ENCODE measurements at places on chromosomes 1 and 21.

- no peak for DNase-seq
Measured at GRCh38 chr1:226823643-226824042, 46.8 kb upstream of the PSEN2 start.

DNA sequence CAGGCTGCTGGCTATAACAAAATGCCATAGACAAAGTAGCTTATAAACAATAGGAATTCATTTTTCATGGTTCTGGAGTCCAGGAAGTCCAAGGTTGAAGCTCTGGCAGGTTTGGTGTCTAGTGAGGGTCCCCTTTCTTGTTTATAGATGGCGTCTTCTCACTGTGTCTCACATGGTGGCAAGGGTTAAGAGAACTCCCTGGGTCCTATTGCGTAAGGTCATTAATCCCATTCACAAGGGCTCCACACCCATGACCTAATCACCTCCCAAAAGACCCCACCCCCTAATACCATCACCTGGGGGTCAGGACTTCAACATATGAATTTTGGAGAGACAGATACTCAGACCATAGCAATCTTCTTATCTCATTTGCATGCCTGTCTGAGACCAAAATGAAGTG lies 108.9 kb upstream of the USP25 start:
- DNase-seq: no peak

DNA sequence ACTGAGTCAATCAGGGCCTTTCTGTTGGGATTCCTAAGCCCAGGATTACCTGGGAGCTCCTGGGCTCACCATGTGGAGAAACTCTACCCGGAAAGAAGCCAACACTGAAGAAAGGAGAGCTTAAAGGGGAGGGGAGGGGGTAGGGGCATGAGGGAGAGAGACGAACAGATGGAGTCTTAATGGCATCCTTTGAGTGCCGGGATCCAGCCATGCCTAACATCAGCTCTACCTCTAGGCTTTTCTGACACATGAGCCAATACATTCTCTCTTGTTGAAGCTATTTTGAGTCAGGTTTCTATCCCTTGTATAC lies 75.0 kb downstream of the NPHP4 start:
- DNase-seq: no peak

GRCh38 chr1:21278208-21278859 lies 11.9 kb downstream of the ECE1 start:
- DNase-seq: no peak

GRCh38 chr1:213393860-213394259 lies 342.8 kb downstream of the RPS6KC1 start:
- no peak for DNase-seq

DNA sequence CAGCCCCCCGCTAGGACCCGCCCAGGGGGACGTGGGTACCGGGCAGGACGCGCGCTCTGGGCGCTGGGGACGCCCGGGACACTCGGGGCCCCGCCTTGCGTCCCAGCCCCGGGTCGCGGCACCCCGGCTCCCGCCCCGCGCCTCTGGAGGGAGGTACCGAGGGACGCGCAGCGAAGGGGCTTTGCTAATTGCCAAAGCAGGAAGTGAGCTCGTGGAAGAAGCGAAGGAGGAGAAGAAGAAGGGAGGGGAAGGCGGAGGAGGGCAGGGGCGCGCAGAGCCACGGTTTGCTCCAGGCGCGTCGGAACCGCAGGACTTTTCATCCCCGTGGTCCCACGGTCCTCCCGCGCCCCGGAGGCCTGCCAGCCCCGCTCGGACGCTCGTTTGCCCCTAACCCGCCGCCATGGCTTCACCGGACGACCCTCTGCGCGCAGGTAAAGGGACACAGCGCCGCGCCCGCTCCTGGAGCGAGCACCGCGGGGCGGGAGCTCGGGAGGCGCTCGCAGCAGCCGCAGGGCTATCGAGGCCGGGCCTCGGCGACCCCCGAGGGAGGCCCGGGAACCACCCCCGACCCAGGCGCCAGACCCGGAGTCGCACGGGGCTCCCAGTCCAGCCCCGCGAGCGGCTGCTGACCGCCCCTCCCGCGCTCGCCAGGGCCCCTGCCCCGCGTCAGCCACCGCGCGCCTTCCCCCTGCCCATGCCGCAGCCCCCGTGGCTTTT lies 1.3 kb downstream of the EDARADD start:
- no peak for DNase-seq

- DNase-seq: no peak
Measured at GRCh38 chr1:109789551-109790180, 25.9 kb upstream of the EPS8L3 start.

DNA sequence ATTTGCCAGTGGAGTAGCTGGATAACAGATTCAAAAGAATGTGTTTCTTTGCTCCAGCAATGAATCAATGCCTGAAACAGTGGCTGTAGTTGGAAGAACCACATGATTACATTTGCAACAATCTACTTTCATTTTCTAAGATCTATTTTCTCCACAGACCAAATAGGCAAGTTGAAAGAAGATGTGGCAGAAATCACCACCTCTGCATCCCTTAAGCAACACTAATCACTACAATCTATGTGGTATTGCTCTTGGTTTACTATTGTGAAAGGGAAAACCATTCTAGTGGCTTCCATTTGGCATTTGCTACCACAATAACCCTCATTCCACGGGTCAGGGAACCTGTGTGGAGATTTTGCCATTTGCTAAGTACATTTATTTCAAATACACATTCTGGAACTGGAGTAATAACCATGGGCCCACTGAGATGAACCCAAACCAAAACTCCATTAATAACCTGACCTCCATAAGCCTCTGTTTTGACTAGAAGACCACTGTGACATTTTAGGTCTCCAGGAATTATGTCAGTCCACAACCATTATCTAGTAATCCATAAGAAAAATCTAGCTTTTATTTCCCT lies 66.3 kb downstream of the C1orf185 start:
- no peak for DNase-seq

- no peak for DNase-seq
Measured at GRCh38 chr1:110076789-110077500, 6.5 kb upstream of the ALX3 start.

GRCh38 chr1:154843636-154844296 lies 26.3 kb downstream of the KCNN3 start:
- DNase-seq: no peak

DNA sequence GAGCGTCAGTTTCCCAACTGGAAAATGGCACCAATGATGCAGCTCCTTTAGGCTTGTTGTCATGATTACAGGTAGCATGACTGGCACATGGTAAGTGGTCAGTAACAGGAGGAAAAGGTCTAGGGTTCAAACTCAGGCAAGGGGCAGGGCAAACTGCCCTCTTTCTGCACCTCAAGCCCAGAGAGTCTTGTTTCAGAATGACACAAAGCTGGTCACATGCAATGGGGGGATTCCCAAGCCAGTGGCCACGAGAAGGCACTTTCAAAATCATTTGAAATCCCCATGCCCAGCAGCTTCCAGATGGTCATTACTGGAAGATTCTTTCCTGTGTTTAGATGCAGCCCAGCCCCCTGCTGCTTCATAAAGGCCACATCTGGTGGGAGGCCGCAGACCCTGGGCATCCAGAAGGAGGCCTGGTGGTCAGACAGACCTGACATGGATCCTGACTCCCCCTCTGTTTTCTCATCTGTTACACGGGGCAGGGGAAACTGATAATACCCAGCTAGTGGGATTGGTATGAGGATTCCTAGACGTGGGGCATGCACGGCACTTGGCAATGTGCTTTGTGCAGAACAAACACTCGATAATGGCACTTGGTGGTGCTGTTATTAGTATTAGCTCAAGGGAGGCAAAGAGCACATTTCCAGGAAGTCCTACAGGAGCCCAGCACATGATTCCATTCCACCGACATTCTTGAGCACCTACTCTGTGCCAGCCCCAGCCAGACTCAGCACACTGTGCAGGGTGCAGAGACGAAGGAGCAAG lies 6.9 kb upstream of the PLA2G2D start:
- no peak for DNase-seq

GRCh38 chr1:147837964-147838292 lies 64.7 kb upstream of the GJA8 start:
- no peak for DNase-seq

DNA sequence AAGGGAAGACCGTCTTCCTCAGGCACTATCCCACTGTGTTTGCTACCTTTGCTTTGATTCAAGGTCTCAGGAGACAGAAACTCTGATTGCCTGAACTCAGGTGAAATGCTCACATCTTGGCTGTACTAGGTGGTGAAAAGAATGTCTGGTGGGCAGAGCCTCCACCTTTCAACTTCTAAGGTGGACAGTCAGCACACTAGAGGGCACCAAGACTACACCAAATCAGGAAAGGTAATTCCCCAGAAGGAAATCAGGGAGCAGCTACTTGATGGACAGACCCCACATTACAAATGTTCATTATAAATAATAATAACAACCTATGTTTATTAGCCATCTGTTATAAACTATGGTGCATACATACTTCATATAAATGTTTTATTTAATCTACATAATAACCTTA lies 220.9 kb downstream of the ATG4C start:
- DNase-seq: no peak

DNA sequence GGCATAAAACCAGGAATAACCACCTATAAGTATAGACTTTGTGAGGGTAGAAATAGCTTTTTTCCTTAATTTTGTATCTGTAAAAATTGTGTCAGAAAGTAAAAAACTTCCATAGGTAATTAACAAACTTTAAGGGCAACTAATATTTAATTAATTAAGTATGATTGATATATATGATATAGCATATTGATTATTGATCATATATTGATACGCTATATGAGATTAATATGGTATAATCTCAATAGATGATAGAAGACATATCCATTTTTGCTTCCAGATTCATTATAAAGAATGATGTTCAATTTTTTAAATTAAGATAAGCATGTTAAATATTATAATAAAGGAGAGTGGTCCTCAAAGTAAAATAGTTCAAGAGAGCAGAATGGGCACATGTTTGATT lies 99.3 kb upstream of the VAV3 start:
- DNase-seq: no peak
